ENCODE measurements at places on chromosomes 12 and 14.

DNA sequence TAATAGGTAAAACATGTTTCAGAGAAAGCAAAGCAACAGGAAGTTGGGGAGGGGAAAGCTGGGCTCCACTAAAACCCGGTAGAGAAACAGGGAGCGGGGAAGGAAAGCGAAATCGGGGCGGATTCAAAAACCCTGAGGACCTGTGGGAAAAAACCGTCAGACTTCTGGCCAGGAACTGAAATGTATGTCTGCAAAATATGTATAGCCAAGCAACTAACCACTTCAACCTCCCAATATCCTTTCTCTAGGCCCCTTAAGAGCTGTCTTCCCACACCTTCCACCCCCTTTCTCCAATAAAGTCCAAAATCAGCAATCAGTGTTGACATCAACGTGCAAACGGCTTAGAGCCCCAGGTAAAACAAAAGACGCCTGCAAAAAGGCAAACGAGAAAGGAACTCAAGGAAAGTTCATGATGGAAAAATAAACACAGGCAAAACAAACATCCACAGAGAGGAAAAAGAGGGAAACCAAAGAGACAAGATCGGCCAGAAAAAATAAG is 32.8 kb downstream of the SIX1 start:
- DNase-seq = peak; percentile 74

DNA sequence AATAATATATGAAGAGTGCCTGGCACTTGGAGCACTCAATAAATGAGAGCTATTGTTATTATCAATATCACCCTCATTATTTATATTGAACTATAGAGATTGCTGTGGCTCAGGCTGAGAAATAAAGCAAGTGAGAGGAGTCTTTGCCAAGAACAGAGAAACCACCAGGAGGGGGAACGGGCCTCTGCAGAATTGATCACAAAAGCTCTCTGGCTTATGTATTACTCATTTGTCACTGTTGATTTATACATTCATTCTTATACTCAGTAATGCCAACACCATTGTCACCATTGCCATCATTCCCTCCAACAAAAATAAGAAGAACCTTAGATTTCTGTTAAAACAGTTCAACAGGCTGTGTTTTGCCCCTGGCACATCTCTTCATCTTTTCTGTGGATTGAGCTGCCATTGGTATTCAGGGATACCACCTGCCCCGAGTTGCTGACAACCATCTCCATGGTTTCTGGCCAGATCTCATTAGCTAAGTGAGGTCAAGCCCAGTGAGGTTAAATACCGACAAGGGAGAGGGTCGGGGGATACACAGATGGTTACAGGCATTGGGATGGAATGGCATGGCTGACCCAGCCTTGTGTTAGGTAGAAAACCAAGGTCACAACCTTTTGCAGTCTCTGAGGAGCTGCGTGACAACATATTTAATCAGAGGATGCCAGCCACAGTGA is 21.8 kb upstream of the PCNX1 start:
- DNase-seq = no peak

DNA sequence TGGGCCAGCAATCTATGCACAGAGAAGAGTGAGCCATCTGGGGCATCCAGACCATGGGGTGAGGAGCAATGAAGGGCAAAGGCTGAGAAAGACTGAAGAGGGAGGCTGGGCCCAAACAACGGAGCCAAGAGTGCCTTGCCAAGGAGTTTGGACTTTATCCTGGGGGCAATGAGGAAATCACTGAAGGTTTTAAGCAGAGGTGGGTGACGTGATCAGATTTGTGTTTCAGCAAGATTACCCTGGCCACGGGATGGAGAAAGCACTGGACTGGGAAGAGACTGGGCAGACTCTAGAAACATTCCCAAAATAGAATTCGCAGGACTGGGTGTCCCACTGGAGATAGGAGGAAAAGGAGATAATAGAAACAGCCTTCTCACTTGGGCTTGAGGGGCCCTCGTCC is 65.3 kb downstream of the DPF3 start:
- DNase-seq = no peak

DNA sequence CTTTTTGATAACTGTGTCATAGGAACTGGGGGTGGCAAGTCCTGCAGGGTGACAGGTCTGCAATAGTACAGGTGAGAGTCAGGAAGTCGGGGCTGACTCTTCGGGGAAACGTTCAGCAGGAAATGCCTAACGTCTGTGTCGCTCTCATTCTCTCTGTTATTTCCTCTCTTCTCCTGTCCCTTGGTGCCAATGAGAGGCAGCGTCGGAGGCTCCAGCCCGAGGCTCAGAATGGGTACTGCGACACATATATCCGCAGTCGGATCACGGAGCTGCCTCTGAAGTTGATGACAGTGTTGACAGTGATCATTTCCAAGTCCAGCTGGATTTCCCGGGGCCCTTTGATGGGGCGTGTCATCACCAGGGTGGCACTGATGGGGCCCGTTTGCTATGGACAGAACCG is 2.7 kb upstream of the TC2N start:
- peak; percentile 50 for DNase-seq

DNA sequence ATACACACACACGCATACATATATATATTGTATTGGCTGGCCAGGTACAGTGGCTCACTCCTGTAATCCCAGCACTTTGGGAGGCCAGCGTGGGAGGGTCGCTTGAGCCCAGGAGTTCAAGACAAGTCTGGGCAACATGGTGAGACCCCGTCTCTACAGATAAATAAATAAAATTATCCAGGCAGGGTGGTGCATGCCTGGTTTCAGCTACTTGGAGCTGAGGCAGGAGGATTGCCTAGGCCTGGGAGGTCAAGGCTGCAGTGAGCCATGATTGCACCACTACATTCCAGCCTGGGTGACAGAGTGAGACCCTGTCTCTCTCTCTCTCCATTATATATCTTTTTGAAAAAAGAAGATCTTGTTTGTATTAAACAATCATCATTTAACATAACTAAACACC is 4.6 kb upstream of the SYNE3 start:
- DNase-seq = no peak

GRCh38 chr12:9319044-9319841 is 111.0 kb upstream of the PZP start:
- DNase-seq = no peak

GRCh38 chr12:59636945-59637691 is 41.3 kb downstream of the SLC16A7 start:
- DNase-seq = no peak

GRCh38 chr14:33679461-33680225 is 271.2 kb downstream of the EGLN3 start:
- DNase-seq = no peak

GRCh38 chr12:42904683-42905418 is 315.3 kb upstream of the PRICKLE1 start:
- no peak for DNase-seq

- peak; percentile 31 for DNase-seq
Measured at GRCh38 chr12:4320497-4320852, 538 bp upstream of the TIGAR start.

GRCh38 chr14:52399921-52400595 is 85.9 kb downstream of the PTGER2 start:
- no peak for DNase-seq

GRCh38 chr14:65423982-65424381 is 11.5 kb downstream of the FUT8 start:
- DNase-seq = peak; percentile 9

DNA sequence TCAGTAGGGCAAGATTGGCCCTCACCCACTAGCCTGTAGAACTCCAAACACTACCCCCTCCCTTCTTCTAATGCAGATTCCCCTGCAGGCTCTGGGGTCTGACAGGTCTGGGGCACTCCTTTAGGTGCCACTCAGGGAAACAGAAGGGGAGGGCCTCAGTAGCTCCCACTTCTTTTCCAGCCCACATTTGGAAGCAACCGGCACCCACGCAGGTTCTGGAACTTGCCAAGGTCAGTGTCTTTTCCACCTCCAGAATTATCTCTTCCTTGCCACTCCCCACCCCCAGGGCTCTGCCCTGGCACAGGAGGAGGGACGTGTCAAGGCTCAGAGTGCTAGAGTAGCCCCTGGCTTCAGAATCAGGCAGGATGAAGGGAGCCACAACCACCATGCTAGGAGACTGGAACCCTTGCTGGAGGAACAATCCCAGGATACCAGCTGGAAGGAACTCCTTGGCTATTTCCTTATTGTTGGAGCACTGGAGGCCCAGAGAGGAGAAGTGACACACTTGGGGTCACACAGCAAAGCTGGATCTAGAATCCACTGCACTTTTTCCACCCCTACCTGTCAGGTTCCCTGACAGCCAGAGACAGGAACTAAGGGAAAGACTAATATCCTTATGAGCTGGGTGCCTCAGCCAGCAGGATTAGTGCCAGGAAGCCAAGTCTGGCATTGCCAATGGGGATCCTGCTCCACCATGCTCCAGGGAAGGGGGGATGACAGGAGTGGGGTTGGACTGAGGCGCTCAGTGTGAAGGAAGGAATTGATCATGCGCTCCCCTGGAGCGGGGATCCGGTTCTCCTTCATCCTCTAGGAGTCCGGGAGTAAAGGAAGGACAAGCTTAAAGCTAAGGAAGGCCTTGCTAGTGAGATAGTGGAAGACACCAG is 1.8 kb upstream of the FIGNL2 start:
- no peak for DNase-seq

- no peak for DNase-seq
Measured at GRCh38 chr12:132100306-132101065, 43.6 kb downstream of the DDX51 start.

- no peak for DNase-seq
Measured at GRCh38 chr12:76241371-76241770, 106.8 kb downstream of the BBS10 start.

DNA sequence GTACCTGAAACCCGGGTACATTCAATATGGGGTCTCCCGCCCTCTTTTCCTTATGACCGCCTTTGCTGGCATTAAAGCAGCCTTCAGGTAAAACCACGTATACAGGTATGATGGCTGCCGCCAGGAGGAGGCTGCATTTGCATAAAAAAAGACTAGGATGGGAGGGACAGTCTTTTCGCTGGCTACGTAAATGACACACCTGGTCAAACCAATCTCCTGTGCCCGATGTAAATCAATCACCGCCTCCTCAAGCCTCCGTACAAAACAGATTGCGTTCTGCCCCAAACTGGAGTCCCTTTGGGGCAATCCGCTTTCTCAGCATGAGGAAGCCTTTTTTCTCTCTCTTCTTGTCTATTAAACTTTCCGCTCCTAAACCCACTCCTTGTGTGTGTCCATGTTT is 8.1 kb upstream of the ALDH1L2 start:
- DNase-seq = peak; percentile 40

- no peak for DNase-seq
Measured at GRCh38 chr14:102916347-102917055, 6.0 kb upstream of the AMN start.

GRCh38 chr12:123845881-123846280 is 83.8 kb downstream of the DNAH10 start:
- DNase-seq = no peak

- DNase-seq = no peak
Measured at GRCh38 chr14:20841096-20841495, 38.5 kb upstream of the RNASE1 start.

GRCh38 chr14:28807518-28807917 is 40.9 kb downstream of the FOXG1 start:
- DNase-seq = no peak

GRCh38 chr12:58138424-58138823 is 197.1 kb downstream of the ATP23 start:
- DNase-seq = no peak

- DNase-seq = no peak
Measured at GRCh38 chr12:13566292-13566691, 369.8 kb downstream of the EMP1 start.

GRCh38 chr12:92076101-92076500 is 69.5 kb downstream of the BTG1 start:
- no peak for DNase-seq

- DNase-seq = no peak
Measured at GRCh38 chr12:104709692-104710435, 248.2 kb downstream of the SLC41A2 start.

DNA sequence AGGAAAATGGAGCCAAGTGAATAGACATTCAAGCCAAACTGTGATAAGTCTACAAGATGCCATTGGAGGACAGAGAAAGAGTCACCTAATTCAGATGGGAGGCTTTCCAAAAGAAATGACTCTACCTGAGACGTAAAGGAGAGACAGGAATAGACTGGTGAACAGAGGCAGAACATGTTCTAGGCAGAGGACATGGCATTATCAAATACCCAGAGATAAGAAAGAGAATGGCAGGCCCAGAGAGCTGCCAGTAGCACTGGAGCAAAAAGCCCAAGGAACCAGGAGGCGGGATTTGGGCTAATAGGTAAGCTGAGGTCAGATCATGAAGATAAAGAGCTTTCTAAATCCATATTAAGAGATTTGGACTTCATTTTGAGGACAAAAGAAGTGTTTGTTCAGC is 207.1 kb downstream of the AKAP6 start:
- DNase-seq = no peak

DNA sequence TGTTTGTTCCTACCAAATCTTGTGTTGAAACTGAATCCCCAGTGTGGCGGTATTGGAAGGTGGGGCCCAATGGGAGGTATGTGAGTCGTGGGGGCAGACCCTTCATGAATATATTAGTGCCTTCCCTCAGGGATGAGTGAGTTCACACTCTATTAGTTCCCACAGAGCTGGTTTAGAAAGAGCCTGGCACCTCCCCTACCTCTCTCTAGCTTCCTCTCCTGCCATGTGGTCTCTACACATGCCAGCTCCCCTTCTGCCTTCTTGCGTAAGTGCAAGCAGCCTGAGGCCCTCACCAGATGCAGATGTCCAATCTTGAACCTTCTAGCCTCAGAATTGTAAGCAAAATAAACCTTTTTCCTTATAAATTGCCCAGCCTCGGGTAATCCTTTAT is 105.8 kb downstream of the SPTSSA start:
- DNase-seq = no peak

- no peak for DNase-seq
Measured at GRCh38 chr12:11578461-11578993, 70.9 kb upstream of the ETV6 start.

DNA sequence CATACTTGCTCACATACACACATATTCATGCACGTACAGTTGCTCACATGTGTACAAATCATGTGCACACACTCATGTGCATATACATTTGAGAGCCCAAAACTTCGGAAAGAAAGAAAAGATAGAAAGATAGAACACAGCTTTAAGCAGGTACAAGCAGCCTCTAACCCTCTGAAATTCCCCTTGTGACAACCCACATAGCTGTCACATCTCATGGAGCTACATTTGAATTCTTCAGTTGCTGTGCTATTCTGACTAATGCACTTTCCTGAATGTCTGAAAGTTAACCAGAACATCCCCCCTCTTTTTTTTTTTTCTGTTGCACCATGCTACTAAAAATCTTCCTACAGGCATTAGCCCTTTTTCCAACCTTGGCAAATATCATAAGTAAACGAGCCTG is 51.9 kb upstream of the KCNA5 start:
- no peak for DNase-seq

Measured in DMS153 (cell line).